ENCODE measurements at places on chromosomes 12 and 14.

GRCh38 chr12:2363836-2364609, 311.2 kb downstream of the CACNA1C start:
- no peak for DNase-seq

DNA sequence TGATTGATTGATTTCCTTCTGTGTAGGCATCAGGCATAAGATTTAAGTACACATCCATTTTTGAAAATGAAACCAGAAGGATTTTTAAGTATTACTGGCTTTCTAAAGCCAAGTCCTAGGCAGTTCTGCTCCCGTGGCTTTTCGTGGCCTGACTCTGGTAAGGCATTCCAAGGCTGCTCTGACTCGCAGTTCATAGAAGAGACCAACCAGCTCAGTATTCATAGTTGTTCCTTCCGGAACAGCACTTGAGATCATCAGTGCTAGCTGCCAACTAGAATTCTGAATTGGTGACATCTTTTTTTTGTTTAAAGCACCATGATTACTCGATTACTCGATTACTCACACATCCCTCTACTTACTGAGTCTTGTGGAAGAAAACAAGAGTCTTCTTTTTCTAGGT, 25.9 kb downstream of the SUDS3 start:
- no peak for DNase-seq

DNA sequence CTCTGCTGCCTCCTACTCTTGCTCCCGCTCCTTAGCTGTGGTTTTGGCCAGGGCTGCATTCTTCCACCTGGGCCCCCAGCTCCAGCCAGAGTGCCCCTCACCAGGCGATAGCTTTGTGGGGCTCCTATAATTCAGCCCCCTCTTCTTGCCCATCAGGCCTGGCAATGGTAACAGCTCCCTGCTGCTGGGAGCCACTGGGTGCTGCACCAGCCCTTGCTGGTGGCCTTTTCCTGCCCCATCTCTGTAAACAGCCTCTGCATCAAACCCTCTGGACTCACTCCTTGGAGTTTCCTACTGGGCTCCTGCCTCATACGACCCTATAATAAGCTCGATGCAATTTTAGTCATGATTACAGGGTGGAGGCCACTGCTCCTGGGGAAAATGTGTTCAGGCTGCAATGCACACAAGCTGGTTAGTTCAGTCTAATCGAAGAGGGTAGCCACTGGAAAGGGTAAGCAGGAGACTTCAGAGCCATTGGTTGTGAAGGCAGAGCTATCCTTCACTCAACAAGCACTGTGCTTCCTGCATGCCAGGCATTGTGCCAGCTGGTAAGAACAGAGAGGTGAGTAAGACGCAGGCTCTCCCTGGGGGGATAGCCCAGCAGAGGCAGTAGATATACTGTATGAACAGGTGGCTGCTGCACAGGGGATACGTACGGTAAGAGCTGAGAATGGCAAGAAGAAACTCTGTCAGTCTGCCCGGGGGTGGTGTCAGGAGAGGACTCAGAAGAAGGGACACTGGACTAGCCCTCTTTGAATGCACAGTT, 24.7 kb downstream of the CLMN start:
- no peak for DNase-seq

- DNase-seq: no peak
These were observed 10.0 kb downstream of the LHX5 start for GRCh38 chr12:113461666-113462065.

DNA sequence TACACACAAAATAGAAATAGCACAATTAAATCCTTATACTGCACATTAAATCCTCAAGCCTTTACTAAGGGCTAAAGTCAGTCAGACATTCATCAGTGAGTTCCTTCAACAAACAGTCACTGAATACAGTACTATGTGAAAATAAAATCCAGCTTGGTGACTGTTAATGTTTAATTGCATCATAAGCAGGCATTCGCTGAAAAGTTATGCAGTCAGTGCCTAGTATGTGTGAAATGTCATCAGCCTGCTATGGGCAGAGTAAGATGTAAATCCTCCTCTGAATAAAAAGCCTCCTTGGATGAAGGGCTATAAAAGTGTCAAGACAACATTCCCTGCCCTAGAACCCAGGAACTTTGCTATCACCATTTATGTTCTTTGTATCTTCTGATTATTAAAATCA, 116.4 kb downstream of the PRICKLE1 start:
- no peak for DNase-seq

Measured in activated CD8-positive, alpha-beta T cell treated with anti-CD3 and anti-CD28 coated beads, Interleukin-2, amount 10 ng/mL, durations not matched to agents 7 days and 5 days (primary cell).